ENCODE measurements at places on chromosomes 11 and 22. TPM values are rescaled to one million over a fixed set of nuclear protein-coding genes. Genes with fewer than 3 reads are reported as not detected.

KRTAP5-8 gene
- total RNA-seq = not detected

- no peak for DNase-seq
These were observed 91.4 kb downstream of the EFCAB6 start for GRCh38 chr22:43720716-43721115.

GRCh38 chr11:35383953-35384352, 35.4 kb downstream of the SLC1A2 start:
- no peak for DNase-seq

GRCh38 chr11:66118847-66119246, 48.8 kb downstream of the PACS1 start:
- DNase-seq = no peak

- no peak for DNase-seq
These were observed 27.5 kb downstream of the ZBTB16 start for GRCh38 chr11:114087025-114087424.

NOL12 gene
- 14.0 TPM for total RNA-seq

- DNase-seq = no peak
These were observed 135.2 kb downstream of the MAML2 start for GRCh38 chr11:96207459-96208449.

DNA sequence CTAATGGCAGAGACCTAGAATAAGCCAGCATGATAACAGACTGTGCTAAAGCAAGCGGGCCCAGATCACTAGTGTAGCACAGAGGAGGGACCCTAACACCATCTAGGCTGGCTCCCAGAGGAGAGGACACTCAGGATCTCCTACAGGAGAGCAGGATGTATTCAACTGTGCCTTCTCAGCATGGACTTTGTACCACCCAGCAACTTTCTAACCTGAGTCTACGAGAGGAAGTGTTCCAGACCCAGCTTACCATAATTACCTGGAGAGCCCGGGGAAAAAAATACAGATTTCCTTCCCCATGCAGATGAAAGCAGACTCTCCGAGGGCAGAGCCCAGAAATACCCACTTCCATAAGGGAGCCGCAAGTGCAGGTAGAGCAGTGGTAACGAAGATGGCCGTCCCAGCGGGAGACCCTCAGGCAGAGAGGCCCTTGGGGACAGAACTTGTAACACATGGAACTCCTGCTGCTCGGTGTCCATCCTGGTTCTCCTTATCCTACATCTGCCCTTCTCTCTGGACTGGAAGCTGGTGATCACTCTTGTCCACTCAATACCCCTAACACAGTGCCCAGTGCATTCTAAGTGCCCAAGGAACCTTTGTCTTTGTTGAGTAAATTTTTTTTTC, 20.2 kb downstream of the DDX25 start:
- no peak for DNase-seq

DNA sequence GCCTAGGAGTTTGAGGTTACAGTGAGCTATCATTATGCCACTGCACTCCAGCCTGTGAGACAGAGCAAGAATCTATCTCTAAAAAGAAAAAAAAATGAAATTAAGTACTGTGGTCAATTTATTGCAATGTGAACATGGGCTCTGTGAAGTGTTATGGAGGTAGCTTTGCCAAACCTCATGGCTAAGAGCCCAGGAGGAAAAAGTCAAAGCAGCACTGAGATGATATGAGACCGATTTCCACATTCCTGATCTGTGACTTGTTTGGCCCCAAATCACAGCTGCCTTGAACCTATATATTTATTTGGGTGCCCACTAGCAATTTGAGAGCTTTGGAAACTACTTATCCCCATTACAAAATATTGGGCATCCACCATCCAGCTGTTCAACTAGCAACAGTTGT, 29.8 kb upstream of the TMEM135 start:
- peak; percentile 96 for DNase-seq

ANKK1 gene
- not detected for total RNA-seq

GRCh38 chr22:24807284-24807950, 1.4 kb downstream of the SGSM1 start:
- no peak for DNase-seq

GRCh38 chr22:49883294-49883640, 29.6 kb downstream of the ZBED4 start:
- DNase-seq = peak; percentile 7

DDTL gene
- 1.8 TPM for total RNA-seq

- DNase-seq = no peak
These were observed 295.0 kb downstream of the NTM start for GRCh38 chr11:131665344-131665968.
